ENCODE measurements at places on chromosomes 3 and 15.

- no peak for DNase-seq
Observed at GRCh38 chr3:141407047-141407446, 38.7 kb downstream of the ZBTB38 start.

- no peak for DNase-seq
Observed at GRCh38 chr3:155308831-155309230, 15.3 kb upstream of the STRIT1 start.

DNA sequence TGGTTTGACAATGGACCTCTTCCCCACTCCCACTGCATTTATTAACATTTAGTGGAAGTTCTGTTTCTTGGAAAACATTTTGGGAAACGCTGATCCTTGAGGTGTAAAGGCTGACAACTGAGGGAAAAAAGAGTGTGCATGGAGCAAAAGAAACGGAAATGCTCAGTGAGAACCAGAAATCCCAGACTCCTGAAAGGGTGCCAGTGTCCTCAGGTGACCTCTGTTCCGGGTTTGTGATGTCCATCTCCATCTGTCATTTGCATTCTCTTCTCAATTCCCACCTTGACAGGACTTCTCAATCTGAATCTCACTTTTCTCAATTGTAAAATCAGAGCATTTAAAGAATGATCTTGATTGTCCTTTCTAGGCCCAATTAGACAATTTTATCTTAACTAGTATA, 71.1 kb upstream of the FAM3D start:
- no peak for DNase-seq

DNA sequence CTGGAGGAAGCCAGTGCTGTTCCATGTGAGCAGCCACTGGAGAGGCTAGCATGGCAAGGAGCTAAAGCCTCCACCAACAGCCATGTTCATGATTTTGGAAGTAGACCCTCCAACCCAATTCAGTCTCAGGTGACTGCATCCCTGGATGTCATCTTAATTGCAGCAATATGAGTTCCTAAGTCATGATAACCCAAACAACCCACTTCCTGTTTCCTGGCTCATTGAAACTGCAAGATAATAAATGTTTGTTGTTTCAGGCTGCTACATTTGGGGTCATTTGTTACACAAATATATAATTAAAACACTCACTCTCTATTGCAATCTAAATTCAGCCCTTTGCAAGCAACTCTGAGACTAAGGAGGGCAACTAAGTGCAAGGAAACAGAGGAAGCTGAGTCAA, 62.4 kb upstream of the SLC24A5 start:
- DNase-seq: no peak

DNA sequence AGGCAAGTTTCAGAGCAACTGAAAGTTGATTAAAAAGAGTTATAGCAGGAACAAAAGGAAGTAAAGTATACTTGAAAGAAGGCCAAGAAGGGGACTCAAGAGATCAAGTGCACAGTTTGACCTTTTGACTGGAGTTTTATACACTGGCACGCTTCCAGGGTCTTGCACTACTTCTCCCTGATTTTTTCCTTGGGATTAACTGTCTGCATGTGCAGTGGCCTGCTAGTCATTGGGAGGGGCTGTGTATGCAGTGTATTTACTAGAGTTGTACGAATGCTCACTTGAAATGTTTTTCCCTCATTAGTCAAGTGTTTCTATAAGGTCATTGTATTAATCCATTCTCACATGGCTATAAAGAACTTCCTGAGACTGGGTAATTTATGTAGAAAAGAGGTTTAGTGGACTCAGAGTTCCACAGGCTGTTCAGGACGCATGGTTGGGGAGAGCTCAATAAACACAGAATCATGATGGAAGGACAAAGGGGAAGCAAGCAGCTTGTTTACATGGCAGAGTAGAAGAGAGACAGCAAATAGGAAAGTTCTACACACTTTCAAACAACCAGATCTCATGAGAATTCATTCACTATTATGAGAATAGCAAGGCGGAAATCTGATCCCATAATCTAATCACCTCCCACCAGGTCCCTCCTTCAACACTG, 571.8 kb downstream of the ZPLD1 start:
- no peak for DNase-seq

GRCh38 chr3:64533617-64534317, 154.0 kb downstream of the ADAMTS9 start:
- peak; percentile 86 for DNase-seq

- no peak for DNase-seq
Observed at GRCh38 chr3:90011131-90011530, 903.7 kb downstream of the EPHA3 start.

DNA sequence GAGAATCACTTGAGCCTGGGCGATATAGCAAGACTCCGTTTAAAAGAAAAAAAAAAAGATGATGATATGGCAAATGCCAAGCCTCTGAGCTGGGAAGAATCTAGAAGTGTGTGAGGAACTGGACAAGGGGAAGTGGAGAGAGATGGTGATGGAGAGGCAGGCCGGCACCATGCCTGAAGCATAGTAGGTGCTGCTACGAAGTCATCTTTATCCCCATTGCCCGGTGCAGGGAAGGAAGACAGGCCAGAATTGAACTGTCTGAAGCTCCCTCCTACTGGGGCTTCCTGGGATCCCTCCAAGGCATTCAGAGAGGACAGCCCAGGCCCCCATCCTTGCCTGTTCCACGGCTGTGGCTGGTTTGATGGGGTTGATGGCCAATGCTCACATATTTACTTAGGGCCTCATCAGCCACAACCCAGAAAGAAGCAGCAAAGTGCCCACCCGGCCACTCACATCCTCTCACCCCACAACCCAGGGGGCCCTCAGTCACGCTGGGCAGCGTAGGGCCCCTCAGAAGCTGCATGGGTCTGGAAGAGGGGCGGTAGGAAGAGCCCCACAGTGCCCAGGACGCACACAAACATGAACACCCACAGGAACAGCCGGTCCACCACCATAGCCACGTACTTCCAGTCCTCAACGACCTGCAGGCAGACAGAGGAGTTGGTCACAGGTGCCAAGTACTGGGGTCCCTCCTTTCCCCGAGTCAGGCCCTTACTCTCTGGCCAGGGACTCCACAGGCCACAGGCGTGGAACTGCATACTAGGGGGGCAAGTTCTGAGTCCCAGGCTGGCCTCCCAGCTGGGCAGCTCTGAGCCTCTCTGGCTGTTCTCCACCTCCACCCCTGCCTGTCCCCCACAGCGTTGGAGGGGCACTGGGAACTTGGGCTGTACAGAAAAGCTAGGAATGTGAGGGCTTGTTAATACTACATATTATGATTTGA, 4.1 kb upstream of the CHRNA3 start:
- DNase-seq: no peak

DNA sequence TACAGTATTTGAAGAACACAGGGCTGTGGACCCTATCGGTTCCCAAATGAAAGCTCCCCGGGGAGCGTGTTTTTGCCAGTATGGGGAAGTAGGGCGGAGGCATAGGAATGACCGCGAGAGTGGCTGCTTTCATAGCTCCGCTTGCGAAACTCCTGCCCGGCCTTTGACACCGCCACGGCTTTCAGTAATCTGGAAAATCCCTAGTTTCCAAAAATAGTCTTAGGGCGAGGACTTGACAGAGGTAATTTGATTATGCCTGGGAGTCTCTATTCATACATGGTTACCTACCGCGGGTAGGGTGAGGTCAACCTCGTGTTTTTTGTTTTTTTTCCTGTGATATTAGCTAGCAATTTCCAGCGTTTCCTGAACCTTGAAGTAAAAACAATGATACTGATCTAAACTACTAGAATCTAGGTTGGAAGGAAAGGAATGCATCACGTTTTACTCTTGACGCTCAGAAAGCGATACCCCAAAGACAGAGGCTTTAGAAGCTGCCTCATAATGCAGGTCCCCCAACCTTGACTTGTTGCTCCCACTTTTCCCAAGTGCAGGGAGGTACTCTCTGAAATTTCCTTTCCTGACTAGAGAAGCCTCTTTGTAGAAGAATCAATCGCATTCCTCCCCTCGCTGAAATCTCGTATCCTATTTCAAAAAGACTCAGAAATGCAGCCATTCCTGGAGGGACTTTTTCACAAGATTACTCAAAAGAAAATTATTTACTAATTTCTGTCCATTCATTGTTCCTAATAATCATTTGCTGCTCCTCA, 894 bp upstream of the CCNL1 start:
- peak; percentile 32 for DNase-seq

GRCh38 chr3:177711637-177712036, 514.4 kb upstream of the TBL1XR1 start:
- no peak for DNase-seq

DNA sequence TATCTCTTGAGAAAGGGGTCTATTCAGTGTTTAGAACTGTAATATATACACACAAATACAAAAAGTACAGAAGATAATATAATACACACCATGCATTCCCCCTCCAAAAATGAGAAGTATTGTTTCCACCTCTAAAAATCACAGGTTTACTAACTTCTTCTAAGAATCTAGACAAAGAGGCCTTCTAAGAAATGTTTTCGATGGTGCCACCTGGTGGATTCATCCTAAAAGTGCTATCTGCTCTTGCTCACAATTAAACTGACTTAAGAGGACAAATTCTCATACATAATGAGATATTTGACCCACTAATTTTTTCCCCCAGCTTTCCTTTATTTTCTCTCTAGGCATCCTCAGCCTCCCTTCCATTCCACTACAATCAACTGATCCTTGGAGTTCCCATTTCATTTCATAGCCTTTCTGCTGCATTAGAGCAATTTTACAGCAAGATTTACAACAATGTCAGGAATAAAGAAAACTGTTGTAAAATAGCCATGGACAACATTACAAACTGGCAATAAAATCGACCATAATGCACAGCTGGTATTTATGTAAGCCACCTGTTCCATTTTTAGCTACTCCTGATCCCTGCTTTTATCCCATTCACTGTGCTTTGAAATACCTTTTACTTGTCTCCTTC, 124.6 kb downstream of the ARRDC4 start:
- peak; percentile 40 for DNase-seq

DNA sequence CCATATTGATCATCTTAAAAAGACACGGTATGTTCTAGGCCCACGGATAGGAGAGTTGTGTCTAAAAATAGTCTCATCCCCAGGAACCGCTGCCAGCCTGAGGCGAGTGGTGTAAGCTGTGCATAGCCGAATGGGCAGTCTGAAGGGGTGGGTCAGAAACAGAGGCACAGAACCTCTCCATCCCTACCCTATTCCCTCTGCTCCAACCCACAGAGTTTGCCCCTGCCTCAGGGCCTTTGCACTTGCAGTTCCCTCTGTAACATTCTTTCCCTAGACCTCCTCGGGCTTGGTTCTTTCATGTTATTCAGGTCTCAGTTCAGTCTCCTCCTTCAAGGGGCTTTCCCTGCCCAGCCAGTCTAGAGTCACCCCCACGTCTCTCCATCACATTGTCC, 4.8 kb downstream of the SCN5A start:
- no peak for DNase-seq

DNA sequence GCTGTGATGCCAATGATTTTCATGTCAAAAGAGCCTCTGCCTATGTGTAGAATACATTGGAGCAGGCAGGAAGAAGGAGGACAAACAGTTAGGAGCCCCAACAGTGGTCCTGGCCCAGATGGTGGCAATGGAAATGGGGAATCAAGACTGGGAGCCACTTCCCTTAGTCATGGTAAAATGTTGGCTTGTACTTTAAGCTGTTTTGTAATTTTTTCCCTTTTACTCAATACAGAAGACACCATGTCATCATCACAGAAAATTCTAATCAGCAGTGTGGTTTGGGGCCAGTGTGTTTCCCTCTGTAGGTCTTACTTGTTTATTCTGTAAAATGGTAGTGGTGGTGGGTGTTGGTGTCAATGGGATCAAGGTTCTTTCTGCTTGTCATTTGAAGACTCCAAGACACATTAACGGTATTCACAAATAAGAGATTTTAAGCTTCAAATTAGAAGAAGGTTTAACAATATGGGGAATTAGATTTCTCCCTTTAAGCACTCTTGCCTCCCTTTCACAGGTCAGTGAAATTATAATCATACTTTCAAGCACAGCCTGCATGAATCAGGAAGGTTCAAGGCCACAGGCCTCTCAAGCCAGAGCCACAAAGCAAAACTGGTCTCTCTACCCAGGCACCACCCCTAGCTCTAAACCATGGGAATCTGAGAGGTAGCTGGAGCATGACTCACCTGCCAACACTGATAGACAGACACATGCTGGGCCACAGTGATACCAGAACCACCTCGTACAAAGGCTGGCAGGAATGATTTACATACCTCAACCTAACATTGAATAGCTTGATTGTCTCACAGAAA, 24.9 kb downstream of the SIAH2 start:
- DNase-seq: no peak

DNA sequence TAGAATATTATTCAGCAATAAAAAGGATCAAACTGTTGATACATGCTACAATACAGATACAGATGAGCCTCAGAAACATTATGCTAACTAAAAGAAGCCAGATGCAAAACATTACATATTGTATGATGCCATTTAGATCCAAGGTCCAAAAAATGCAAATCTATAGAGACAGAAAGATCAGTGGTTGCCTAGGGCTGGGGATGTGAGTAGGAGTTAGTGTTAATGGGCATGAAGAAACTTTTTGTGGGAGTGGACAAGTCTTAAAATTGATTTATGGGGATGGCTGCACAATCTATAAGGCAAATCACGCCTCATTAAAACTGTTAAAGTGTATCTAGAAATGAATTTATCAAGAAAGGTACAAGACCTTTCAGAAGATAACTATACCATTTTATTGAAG, 45.0 kb downstream of the EHHADH start:
- no peak for DNase-seq

DNA sequence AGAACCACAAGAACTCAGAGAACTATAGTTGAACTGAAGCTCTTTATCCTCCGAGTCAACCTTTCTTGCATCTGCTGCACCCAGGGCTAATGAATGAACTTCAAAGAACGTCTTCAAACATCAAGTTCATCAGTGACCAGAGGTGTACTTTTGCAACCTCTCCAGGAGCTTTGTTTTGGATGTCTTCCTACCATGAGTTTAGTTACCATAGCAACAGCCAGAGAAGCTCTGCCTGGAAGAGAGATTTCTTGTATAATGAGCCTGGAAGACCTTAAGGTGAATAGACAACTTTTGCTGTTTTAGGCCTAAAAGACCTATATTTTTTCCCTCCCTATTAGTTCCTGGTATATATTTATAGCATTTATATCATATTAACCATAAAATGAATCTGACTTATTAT, 9.1 kb downstream of the ACTC1 start:
- DNase-seq: no peak

DNA sequence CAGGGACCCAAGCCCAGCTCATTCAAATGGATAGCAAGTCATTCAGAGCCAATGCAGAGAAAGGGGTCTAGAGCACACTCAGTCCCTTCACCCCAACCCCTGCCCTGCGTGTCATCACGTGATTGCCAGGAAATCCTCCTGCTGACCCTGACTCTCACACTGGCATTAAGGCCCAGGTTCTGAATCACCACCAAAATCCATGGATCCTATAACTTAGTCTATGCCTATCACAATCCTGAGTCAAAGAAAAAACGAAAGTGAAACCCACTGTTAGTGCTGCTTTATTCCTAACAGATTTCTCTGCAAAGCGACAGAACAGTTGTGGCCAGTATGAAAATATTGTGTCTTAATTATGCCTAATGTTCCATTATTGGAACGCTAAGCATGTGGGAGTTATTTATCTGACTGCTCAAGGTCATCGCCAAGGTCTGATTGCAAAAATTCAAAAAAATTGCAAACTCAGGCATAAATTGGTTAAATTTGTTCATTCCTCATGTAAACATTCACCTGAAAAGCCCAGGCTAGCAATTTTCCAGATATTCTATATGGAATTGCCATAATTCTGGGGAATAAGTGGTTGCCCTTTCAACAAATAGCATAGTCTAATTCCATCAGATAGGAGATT, 108.7 kb upstream of the EIF1B start:
- no peak for DNase-seq

Measured in HEK293T (cell line).